ENCODE measurements at places on chromosomes 16 and 17. TPM values are rescaled to one million over a fixed set of nuclear protein-coding genes. Genes with fewer than 3 reads are reported as not detected.

The BCAS3 gene
- total RNA-seq, result 14.8 TPM

The HID1 gene
- total RNA-seq, result 9.0 TPM

The KRT12 gene
- not detected for total RNA-seq

The PRAC2 gene
- total RNA-seq, result not detected

The SCNN1B gene
- not detected for total RNA-seq

The DVL2 gene
- 22.5 TPM for total RNA-seq

The RPRML gene
- 0.38 TPM for total RNA-seq

The OTOA gene
- total RNA-seq, result 0.11 TPM

The VTN gene
- 48.2 TPM for total RNA-seq

The CD68 gene
- 11.4 TPM for total RNA-seq

The SPIRE2 gene
- 0.92 TPM for total RNA-seq

The SLC16A11 gene
- total RNA-seq, result 1.1 TPM
